ENCODE measurements at places on chromosomes 4 and X.

DNA sequence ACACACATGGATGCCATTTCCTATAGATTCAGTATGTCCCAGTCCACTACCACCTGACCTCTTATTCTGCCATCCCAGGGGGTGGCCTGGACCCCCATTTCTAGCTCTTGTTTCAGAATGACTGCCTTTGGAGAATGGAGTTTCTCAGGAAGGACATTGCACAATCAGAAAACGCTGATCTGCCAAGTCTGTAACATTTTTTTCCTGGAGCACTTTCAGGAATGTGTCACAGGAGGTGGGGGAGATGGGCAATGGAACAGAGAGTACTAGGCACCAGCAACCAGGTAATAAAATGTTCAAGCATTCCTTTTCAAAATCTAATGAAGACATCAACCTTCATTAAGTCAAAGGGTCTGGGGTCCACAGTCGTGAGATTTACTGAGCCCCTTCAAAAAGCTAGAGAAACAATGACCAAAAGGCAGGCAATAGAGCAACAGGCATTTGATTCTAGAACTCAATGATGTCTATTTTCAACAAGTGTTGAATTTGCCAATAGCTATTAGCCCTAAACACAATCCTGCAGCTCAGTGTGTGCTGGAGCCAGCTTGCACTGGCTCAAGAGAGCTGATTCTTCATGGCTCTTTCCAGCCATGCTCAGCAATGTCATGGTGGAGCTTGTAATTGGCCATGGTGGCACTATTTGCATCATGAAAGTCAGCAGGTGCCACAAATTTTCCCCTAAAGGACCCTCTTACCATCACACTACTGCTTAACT is 87.1 kb downstream of the KDR start:
- DNase-seq: no peak

DNA sequence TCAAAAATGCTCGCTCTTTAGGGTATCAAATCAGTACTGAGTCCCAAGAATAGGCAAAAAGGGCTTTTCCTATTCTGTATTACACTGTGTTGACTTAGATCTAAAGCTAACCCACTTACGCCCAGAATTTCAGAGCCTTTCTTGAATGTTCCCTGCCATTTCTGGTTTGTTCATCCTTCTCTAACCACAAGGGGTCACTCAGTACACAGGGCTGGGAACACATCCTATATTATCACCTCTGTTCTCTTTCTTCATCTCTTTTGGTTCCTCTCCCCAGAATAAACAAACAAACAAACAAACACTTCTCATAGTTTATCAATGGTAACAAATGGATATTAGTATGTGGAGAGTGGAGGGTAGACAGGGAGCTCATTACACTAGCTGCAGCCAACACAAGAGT is 25.5 kb upstream of the MORC4 start:
- no peak for DNase-seq

GRCh38 chr4:151744614-151745013 is 16.2 kb downstream of the GATB start:
- no peak for DNase-seq

- DNase-seq: no peak
These were observed 19.1 kb downstream of the HAUS3 start for GRCh38 chr4:2222838-2223237.

DNA sequence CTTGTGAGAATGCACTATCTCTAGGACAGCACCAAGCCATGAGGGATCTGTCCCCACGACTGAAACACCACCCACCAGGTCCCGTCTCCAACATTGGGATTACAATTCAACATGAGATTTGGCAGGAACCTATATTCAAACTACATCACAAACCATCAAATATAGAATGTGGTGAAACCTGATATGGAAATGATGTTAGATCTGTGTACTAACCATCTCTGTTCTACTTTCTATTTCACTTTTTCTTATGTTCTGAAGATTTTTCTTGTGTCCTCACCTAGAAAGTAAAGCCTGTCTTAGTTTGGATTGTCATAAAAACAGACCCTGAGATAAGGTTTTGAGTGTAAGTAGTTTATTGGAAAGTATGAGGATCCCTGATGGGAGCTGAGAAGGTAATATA is 37.8 kb upstream of the TACR3 start:
- no peak for DNase-seq

- DNase-seq: no peak
These were observed 246.8 kb downstream of the ADGRL3 start for GRCh38 chr4:61446941-61447340.

GRCh38 chr4:113901994-113902787 is 77.3 kb downstream of the ARSJ start:
- DNase-seq: peak; percentile 7

- DNase-seq: peak; percentile 75
These were observed 98.4 kb downstream of the ZNF674 start for GRCh38 chrX:46446727-46447378.

GRCh38 chr4:122858705-122859104 is 32.1 kb downstream of the FGF2 start:
- no peak for DNase-seq

- DNase-seq: no peak
These were observed at the start of gene CRMP1 for GRCh38 chr4:5893004-5893580. CRMP1 (minus strand) TSS chr4:5893086; CDS start chr4:5892969, 117 bp downstream.

DNA sequence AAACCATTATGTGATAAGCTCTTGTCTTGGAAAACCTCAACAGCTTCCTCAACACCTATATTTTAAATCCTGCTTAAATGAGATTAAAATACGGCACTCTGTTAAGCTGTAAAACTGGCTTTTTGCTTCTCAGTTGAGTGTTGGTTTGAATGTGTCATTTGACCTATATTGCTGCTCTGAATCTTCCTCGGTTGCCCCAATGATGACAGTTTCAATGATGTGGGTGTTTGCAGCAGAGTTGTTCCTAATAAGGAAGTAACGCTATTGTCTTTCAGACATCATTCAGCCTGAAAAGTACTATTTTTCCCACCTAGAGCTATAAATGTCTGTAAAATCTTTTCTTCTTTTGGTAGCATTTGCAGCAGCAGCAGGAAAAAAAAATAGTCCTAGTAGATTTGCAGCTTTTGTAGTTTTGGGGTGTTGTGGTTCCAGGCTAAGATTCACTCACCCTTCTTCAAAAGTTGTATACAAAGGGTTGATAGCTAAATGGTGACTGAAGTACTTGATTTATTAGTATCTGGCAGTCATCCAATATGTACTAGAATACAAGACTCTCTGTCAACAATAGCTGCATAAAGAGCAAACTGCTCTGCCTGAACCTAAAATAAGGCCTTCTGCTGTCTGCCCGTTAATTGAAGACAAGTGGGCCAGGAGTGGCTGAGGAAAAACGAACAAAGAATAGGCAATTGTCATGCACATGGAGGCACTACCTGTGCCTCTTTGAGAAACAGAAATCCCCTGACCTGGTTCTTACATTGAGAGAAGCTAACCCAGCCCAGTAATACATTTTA is 333.1 kb downstream of the IL1RAPL1 start:
- DNase-seq: no peak

GRCh38 chr4:150769248-150769647 is 187.3 kb downstream of the MAB21L2 start:
- no peak for DNase-seq

GRCh38 chrX:120604361-120604782 is 471 bp downstream of the MCTS1 start:
- DNase-seq: no peak

DNA sequence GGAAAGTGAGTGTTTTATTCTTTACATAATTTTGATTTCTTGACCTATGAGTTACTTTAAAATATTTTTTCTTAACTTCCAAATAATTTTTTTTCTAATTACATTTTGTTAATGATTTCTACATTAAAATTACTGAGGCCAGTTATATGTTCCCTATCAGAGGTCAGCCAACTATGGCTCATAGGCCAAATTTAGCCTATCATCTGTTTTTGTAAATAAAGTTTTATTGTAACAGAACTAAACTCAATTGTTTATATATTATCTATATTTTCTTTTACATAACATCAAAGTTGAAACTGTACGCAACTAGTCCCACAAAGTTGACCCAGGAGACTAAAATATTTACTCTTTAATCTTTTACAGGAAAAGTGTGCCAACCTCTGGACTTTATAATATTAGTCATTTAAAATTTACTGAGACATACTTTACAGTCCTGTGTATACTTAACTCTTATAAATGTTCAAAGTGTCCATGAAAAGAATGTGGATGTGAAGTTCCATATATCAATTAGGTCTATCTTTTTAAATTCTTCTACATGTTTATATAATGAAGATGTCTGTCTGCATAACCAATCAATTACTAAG is 26.2 kb downstream of the ASB5 start:
- DNase-seq: no peak

GRCh38 chr4:171765514-171765913 is 47.7 kb upstream of the GALNTL6 start:
- no peak for DNase-seq

DNA sequence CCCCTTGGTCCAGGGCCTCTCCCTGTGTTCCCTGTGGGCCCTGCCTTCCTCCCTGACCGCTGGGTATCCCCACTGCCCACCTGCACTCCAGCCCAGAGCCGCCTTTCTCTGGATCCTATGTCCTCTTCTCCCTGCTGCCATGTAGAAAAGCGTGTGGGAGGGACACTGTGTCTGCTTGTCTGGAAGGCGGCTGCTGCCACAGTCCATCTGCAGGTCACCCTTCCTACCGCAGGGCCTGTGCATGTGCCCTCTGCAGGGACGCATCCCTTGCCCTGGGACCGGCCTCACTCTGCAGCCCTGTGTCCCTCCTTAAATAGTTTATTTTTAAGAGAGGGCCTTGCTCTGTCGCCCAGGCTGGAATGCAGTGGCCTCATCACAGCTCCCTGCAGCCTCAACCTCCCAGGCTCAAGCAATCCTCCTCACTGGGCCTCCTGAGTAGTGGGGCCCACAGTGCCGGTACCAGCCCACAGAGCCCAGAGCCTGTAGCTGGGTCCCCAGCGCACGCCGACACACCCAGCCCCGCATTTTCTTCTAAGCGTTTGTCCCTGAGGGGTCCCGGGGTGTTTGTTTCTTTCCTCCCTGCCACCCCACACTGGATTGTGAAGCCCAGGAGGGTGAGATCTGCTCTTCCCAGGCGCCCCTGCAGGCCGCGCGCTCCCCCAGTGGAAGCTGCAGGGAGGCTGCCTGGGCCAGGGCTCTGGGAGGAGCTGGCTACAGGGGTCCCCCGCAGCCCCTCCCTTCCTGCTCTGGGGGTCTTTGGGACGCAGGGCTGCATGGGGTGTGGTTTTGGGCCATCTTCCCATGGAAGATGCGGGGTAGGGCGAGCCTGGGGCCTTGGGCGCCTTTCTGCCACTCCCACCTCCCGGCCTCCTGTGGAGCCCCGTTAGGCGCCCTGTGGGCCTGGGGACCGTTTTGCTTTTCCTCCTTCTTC is 12.8 kb upstream of the NAT8L start:
- DNase-seq: no peak

- no peak for DNase-seq
These were observed 2.4 kb downstream of the HADH start for GRCh38 chr4:107991945-107992630.

- DNase-seq: no peak
These were observed 325.6 kb downstream of the CAMK2D start for GRCh38 chr4:113435893-113436292.

GRCh38 chrX:154696676-154697045 is 43.3 kb upstream of the CTAG2 start:
- no peak for DNase-seq

GRCh38 chr4:106695501-106696262 is 327.1 kb upstream of the GIMD1 start:
- DNase-seq: no peak

DNA sequence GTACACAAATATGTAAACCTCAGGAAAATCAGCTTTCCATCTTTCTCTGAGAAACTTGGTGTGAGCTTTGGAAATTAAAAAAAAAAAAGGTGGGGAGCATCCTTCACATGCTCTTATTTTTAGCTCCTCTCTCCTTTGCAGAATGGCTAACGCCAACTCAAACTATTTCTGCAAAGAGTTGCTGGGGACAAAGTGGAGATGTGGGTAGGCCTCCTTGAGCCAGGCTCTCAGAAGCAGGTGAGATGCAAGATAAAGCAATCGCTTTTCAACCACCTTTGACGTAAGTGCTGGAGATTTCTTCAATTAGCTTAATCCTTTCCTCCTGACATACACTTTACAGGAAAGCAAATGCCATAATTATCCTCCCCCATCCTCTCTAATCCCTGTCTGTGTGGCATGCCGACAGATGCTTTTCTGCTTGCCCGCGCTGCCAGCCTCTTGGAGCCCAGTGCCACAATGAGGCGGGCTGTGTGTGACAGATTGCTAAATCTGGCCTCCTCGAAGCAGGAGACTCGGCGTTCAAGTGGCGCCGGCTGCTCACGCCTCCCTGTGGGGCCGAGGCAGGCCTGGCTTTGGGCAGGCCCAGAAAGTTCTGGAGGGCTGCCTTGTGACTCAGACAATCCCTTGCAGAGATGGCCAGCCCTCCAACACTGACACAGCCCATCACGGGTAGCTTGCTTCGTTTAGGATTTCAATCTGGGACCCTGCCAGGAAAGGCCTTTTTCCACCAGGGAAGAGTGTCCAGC is 64.9 kb upstream of the SOD3 start:
- no peak for DNase-seq

DNA sequence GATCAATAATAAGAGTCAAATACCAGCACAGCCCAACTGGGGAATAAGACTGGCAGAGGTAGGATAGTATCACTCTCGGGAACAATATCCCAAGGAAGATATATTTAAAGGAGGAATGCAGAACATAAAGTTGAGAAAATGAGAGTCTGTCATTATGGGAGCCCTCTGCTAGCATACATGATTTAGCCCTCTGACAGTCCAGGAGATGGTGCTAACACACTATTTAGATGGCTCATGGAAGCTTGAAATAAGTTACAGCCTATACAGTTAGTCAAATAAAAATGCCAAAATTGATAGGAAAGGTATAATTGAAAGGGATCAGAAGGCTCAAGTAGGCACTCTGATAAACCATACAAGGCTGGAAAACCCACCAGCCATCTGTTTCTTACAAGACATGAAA is 201.0 kb upstream of the NEIL3 start:
- no peak for DNase-seq

GRCh38 chr4:41334182-41334581 is 77.5 kb downstream of the UCHL1 start:
- DNase-seq: no peak

DNA sequence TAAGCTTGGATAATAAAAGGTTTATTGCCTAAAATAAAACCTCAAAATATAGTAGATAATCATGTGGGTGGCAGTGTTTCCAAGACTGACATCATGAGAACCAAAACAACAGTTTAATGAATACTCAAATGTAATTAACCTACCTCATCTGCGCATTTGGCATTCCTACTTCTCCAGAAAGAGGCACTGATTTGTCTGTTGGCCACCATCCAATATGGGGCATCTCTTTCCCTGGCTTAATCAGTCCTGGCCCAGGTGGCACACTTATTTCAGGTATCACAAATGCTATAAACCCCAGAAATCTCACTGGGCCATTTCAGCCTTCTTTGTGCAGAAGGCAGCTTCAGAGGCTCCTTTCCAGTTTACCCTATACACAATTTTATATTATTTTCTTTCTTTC is 192.2 kb downstream of the COMMD8 start:
- DNase-seq: no peak

- DNase-seq: no peak
These were observed 1.8 kb downstream of the CENPU start for GRCh38 chr4:184732126-184732525.
